ENCODE measurements at places on chromosomes 7 and 10.

DNA sequence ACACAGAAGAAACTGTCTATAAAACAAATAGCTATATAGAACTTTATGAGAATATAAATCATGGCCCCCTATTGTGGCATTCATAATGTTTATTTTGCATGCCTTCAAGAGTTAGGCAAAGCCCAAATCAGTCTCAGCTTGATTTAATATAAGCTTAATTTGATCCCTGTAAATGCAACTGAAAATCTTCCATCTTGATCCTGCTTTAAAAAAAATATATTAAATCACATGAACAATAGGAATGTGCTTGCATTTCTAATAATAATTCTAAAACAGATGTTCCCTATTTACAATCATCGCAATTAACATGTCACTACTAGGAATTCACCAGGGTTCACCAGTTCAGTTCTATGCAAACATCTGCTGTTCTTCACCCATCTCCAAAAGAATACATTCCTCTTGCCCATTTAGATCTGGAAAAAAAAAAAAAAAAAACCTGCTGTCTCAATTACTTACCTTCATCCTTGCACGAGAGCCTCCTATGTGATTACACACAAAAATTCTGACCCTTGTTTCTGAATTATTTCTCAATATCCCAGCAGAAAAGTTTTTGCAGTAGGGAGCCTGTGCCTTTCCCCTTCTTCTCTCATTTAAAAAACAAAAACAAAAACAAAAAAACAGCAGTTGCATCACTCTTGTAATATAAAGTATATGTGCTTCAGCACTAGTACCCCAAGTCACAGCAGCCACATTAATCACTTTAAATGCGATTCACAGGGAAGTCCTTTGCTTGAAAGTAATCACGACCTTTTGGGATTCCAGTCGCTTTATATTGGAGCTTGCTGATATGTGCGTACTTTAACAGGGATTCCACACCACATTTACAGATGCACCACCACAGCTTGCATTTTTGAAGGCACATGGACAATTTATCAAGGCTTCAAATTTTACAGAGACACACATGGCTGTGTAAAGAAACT, 194.8 kb upstream of the KMT2E start:
- DNase-seq, result no peak

- DNase-seq, result no peak
These were observed 39.0 kb upstream of the PTPRZ1 start for GRCh38 chr7:121833991-121834390.

- DNase-seq, result no peak
These were observed 32.2 kb upstream of the PDE1C start for GRCh38 chr7:32102432-32102873.

- no peak for DNase-seq
These were observed 2.7 kb downstream of the CAV1 start for GRCh38 chr7:116527521-116527920.

- no peak for DNase-seq
These were observed 253.7 kb downstream of the GLRX3 start for GRCh38 chr10:130389906-130390305.

DNA sequence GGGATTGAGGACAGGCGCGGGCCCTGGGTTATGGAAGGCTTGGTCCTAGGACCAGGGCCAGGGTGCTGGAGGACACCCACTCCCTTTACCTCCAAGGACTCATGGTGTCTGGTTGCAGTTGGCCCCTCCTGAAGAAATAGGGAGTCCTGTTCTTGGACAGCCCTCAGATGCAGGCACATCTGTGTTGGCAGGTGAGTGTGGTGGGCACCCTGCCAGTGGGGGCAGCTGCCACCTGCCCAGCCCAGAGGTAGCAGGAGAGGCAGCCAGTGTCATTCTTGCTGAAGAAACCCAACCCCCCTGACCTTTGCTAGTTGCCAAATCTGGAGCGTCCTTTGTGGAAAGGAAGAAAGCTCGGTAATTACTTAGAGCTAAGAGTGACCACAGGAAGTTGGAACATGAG, 8.3 kb downstream of the GALNT17 start:
- no peak for DNase-seq

GRCh38 chr7:33444511-33444910, 315.1 kb downstream of the BBS9 start:
- no peak for DNase-seq

- no peak for DNase-seq
These were observed 10.2 kb downstream of the STK32C start for GRCh38 chr10:132297526-132297925.

- no peak for DNase-seq
These were observed 7.4 kb downstream of the ITGB1 start for GRCh38 chr10:32950591-32951108.

GRCh38 chr10:49082766-49083165, 32.6 kb downstream of the VSTM4 start:
- no peak for DNase-seq

DNA sequence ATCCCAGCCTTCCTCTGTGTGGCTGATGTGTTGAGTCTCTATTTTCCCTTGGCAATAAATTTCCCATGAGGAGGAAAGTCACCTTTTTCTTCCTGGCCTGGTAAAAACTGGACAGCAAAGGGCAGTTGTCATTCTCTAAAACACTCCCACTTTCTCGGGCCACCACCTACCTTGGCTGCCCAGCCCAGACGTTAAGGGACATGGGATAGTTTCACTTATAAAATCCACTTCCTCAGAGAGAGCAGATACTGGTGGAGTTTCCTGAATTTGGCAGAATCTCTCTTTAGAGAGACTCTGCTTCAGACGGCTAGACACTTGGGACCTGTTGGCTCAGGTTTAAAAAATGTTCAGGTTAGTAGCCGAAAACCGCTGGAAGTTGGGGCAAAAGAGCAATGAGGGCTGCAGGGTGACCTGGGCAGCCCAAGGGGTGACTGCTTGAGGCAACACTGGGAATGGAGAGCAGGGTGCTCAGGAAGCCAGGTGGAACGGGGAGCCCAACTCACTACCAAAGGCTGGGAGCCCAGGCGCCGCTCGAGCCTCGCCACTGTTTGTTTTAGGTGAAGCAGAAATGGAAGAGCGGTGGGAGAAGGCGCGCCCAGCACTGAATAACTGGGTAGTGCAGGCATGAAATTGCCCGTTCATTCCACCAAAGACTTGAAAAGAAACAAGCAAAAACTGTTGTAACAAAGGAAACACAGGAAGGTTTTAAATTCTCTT, 186.1 kb downstream of the TRIL start:
- DNase-seq, result no peak

- no peak for DNase-seq
These were observed 15.2 kb downstream of the GPR85 start for GRCh38 chr7:113071465-113071864.

DNA sequence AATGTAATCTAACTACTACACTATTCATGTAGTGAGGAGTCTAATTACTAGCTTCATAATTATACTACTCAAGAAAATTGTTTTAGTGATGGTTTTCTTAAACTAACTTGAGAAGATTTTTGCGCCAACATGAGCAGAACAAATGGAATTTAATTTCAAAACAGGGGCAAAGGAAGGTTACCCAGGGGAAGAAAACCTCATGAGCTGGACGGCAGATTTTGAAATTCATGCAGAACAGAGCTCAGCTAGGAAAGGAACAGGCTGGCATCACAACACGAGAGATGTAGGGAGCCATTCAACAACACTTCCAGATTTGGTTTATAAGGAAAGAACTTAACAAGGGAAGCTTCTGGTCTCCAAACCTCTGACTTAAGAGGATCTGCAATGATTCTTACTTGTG, 235.3 kb upstream of the PRKCQ start:
- no peak for DNase-seq

DNA sequence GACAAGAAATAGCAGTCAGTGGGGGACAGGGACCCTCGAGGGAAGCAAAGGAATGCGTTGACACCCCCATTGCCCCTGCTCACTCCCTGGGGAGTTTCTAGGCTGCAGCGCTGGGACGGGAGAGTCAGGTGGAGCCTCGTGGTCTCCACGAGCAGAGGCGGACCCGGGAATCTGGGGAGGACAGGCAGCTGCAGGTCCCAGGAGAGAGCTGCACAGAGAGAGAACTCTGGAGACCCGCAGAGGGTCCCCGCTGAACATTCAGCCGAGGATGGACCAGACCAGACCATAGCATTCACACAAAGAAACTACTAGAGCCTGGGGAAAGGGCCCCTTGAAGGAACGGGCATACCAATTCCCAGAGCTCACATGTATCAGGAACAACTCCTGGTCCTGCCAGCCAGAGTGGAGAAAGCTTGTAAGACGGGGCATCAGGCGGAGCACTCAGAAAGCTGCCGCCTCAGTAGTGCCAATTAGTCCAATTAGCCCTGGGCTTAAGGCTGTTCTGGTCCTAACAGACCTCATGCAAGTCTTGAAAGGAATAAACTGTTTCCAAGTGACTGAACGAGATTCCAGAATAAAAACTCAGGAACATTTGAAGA, 966.7 kb upstream of the ZNF722 start:
- DNase-seq, result no peak

- no peak for DNase-seq
These were observed 36.6 kb upstream of the AGR3 start for GRCh38 chr7:16918288-16918895.

- no peak for DNase-seq
These were observed 11.3 kb upstream of the PHYH start for GRCh38 chr10:13311177-13311575.

GRCh38 chr10:105183536-105183935, 542.4 kb downstream of the SORCS3 start:
- no peak for DNase-seq

- DNase-seq, result no peak
These were observed 36.7 kb downstream of the IRF5 start for GRCh38 chr7:128974241-128974934.

DNA sequence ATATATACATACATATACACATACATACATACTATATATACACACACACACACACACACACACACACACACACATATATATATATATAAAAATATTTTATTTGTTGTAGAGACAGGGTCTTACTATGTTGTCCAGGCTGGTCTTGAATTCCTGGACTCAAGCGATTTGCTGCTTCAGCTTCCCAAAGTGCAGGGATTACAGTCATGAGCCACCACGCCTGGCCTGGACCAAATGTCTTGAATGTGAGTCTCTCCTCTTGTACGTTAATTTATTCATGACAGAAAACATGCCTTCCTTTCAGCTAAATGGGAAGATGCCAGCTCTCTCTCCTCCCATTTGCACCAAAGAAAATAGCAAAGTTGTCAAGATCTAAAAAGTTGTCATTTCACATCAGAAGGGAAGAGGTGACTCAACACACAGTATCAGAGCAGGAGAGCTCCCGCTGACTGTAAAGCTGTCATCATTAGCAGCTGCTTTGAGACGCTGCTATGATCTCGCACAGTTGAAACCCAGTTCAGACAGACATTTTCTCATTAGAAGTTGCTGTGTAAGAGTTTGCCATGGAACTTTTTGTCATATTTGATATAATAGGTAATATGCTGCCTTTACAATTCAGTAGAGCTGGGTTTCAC, 224.3 kb downstream of the SFMBT2 start:
- DNase-seq, result no peak

DNA sequence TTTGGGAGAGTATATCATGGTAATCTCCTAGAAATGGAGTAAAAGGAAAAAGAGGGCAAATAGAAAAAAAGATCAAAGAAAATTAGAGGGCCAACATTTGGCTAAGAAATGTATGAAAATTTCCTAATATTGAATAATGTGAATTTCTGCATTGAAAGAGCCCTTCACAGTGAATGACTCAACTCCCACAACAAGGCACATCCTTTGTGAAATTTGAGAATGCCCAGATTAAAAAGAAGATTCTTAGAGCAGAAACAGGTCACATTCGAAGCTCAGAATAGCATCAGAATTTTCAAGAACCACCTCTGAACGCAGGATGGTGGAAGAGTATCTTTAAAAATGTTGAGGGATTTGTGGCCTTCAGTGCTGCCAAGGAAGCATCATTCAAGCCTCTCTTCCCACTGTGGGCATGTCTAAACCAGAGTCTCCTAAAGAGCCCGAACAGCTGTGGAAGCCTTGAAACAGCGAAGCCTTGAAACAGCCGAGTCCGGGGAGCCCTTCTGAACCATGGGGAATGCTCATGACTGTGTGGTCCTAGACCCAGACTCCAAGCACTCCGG, 43.6 kb downstream of the GUSB start:
- DNase-seq, result no peak

DNA sequence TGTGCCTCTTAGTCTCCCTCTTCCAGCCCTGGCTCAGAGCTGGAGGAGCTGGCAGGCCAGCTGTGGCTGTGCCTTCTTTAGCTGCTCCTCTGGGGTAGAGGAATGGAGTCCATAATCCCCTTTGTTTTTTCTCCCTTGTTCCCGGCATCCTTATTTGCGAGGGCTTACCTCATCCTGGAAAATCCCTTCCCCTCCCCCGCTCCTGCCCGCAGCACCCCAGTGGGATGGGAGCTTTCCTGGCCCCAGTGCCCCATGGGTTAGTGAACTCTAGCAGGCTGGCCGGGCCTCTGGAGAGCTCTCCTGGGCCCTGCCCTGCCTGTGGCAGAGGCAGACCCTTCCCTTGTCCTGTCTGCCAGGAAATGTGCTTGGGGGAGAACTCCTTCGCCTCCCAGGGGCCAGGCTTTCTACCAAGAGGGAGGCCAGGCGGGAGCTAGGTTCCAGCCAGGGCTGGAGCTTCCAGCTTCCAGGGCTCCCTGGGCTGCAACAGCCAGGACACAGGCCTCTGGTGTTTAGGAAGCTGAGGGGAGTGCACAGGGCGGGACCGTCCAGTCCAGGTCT, 16.5 kb upstream of the TRIM8 start:
- no peak for DNase-seq

DNA sequence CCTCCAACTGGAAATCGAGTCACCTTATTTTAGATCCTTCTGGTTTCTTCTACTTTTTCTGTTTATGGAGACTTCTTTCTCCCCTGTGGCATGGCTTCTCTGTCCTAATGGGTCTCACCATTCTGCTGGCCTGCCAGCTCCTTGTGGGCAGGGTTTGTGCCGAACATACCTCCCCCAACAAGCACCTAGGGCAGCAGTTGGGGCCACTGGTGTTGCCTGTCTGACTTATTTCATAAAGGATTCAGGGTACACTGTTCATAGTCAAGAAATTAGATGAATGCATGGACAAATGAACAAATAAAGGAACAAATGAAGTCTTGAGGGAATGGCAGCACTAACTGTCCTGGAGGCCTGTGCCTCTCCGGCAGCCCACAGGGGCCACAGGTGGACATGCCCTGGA, 55.6 kb upstream of the DOCK1 start:
- no peak for DNase-seq

GRCh38 chr7:143479055-143479766, 1.5 kb downstream of the TAS2R41 start:
- DNase-seq, result no peak

Data from activated naive CD4-positive, alpha-beta T cell (primary cell).